ENCODE measurements at places on chromosomes 4 and X.

GRCh38 chrX:1390621-1391369, 1.1 kb downstream of the SLC25A6 start:
- no peak for DNase-seq

GRCh38 chr4:140947506-140947905, 185.8 kb downstream of the RNF150 start:
- DNase-seq: no peak

DNA sequence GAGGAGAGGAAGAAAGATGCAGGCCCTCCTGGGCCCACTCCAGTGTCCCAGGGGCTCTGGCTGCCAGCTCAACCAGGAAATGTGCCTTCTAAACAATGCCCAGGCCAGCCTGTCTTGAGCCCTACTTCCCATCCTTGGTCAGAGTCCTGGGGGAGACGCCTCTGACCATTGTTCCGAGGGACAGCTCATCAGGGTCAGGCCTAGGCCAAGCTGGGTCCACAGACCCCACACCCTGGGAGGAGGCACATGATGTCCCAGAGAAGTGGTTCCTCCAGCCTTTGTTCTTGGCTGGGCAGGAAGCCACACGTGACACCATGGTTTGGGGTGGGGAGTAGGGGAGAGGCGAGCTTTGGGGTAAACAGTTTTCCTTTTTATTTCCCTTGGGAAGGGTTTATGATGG, 102.5 kb downstream of the EFNB1 start:
- no peak for DNase-seq

GRCh38 chr4:2786794-2787229, 6.1 kb upstream of the SH3BP2 start:
- DNase-seq: no peak

DNA sequence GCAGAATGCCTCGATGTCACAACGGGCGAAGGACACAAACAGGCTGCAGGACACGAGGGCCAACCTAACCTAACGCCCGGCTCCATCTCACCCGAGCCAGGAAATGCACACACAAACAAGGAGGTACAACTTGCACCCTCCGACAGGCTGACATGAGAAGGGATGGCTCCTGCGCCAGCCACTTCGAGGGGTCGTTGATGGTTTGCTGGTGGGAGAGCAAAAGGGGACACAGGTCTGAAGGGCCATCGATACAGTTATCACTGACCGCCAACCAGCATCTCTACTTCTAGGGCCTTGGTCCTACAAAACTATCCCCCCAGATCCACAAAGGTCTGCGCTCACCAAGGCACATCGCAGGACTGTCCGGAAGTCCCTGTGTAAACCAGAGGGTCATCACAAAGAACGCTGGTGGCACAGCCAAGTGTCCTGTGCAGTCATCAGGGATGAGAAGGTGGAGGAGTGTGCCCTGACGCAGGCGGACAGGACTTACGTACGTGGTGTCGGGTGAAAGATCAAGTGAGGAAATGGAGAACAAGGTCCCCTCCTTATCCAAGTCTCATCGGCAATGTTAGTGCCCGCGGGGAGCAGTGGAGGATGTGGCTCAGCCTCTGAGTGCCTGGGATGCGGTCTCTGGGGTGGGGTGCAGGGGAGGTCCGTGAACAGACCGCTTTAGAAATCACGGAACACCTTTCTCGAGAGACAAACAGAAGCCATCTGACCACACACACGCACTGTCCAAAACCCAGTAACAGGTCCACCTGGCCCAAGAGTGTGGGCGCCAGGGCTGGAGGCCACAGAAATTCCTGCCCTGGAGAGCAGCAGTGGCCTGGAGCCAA, 7.0 kb downstream of the MXD4 start:
- DNase-seq: no peak

GRCh38 chr4:86924811-86925210, 10.0 kb upstream of the AFF1 start:
- no peak for DNase-seq

DNA sequence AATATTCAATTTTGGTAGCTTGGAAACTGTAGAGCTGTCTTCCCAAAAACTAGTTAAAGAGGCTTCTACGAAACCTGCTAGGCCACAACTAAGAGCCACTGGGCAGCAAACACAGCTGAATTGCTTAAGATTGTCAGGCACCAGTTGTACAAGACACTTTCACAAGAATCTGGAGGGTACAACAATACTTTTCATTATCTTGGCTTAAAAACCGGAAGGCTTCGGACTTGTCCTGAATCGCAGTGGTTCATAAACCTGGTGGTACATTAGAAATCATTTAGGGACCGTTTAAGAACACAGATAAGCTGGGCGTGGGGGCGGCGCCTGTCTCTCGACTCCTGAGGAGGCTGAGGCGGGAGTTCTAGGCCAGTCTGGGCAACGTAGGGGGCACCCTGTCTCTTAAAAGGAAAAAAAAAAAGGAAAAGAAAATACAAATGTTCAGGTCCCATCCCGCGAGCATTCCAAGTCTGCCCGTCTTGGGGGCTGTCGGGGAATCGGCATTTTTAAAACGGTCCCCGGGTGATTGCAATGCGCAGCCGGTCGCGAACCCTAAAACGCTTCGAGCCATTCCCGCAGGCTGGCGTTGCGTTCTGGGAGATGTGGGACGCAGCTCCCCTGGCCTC, 763 bp downstream of the PYURF start:
- no peak for DNase-seq

DNA sequence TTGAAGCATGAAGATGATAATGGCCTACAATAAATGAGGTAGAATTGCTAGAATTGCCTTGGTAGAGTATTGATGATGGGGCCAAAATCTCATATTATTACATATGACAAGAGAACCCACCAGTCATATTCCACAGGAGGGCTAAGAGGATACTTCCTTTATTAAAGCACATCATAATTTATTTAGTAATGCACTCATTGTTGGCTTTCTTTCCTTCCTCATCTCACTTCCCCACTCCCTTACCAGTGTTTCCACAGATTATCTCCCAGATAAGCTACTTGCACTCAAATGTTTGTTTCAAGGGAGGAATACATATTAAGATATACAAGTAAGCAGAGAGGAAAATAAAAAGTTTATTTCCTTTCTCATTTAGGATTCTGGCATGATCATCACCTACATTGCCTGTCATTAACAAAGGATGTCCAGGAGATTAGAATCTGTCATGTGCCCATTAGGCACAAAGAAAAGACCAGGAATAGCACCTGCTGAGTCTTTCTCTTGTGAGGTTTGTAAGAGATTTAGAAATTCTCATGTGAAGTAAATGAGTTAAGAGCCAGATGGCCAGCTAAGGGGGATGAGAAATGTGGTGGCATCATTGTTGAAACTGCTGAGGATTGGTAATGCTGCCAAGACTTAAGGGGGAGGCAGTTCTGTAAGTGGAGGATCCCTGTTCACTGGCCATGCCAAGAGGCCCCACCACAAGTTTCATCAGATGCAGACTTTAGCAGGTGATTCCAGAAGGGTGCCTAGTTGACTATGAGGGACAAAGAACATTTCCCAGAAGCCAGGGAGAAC, 52.4 kb upstream of the PRDM8 start:
- DNase-seq: no peak

DNA sequence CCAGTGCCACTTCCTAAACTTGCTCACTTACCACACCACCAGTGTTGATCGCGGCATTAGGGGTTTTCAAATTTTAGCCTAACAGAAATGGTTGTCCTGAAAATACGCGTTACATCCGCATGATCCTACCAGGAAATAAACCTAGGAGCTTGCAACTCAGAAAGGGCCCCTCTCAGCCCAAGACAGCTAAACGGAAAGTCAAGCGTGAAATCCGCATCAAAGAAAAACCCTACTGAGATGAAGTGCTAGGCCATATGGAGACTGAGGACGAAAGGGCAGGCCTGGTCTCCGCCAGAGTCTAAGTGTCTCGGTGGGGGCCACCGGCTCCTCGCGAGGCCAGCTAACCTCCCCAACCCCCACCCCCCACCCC, 626 bp downstream of the YTHDC1 start:
- no peak for DNase-seq

- DNase-seq: peak; percentile 25
Measured at GRCh38 chr4:7649741-7650531, 215.2 kb upstream of the PSAPL1 start.

- DNase-seq: no peak
Measured at GRCh38 chr4:23855912-23856605, 33.8 kb downstream of the PPARGC1A start.

DNA sequence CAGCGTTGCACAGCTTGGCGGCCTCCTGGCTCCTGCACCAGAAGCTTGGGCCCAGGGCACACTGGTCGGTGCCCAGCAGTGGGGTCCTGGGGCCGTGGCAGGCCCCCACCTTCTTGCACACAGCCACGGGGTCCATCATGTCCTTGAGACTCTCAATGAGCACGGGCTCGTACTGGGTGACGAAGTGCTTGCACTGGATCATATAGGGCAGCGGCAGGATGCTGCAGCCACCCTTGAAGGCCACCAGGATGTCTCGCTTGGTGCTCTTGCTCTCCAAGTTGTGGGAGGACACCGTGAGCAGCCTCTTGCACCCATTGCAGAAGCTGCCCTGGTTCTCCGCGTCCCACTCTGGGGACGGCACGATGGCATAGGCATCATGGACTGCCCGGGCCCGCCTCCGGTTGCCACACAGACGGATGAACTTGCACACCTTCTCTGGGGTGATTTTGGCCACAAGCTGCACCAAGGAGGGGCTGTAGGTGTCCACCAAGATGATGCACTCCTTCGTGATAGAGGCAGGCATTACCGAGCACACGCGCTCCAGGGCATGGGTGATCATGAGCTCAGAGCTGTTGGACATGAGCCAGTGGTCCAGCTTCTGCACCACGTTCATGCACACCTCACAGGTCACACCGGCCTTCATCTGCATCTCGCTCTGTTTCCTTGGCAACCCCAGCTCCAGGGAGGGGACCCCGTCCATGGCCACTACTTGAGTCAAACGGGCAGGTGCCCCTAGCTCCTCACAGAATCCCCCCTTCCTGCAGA, 1.2 kb downstream of the PSAPL1 start:
- DNase-seq: no peak

DNA sequence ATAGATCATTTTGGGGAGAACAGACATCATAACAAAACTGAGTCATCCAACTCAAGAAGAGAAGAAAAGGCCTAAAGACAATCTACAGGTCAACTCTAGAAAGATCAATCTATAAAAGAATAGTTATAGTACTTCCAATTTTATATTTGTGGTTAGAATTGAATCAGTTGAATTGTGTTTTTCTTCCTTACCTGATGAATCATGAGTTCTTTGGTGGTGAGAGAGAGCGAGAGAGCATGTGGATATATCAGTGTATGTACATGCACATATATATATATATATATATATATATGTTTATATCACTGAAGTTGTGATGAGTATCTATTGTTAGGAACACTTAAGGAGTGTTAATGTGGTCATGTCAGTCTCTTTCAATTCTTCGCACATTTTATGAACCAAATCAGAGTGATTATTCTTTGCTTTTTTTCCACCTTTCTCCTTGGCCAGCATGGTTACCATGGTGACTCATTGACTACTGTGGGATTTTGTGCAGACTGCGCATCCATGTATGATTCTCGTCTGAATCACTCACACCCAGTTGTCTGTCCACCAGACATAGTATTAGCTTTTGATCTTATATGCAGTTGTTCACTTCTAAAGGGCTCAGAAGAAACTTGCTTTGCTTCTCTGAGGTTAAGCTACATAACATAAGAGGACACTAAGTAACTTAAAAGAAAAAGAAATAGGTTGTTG, 90.4 kb upstream of the RAB40AL start:
- no peak for DNase-seq

- no peak for DNase-seq
Measured at GRCh38 chr4:164293743-164294142, 460.2 kb upstream of the SMIM31 start.

- no peak for DNase-seq
Measured at GRCh38 chrX:45479835-45480422, 279.3 kb upstream of the DIPK2B start.

GRCh38 chrX:150692296-150692695, 900 bp upstream of the MTMR1 start:
- no peak for DNase-seq

GRCh38 chr4:16728849-16729248, 169.6 kb downstream of the LDB2 start:
- DNase-seq: no peak

DNA sequence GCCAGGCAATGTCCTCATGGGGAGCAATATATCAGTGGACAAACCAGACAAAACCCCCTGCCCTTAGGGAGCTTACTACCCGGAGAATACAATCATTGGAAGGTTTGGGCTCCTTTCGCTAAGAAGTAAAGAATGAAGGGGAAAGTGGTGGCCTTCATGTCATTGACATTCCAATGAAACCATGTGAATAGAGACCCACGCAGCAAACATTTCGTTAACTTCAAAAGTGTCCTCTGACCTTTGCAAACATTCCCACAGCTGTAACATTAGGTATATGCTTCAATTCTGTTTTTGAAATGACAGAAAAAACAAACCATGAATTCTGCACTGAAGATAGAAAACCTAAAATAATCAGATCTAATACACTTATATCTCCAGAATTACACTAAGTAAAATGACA, 7.0 kb downstream of the ATP8A1 start:
- DNase-seq: no peak

GRCh38 chr4:141977433-141977832, 341.1 kb downstream of the IL15 start:
- DNase-seq: no peak

DNA sequence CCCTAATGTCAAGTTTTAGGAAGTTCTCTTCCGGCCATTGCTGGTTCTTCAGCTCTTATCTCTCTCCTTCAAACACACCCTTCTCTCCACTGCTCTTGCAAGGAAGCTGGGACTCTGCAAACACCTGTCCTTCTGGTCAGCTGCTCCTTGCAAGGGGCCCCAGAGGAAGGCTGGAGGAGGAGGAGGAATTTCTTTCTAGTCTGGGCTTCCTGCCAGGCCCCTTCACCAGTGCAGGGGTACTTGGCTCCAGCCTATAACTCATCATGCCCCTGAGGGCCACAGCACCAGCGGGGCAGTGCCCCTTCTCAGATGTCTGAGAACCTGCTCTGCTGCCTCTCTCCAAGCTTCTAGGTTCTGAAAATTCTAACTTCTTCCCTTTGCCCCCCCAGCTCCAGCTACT, 46.7 kb downstream of the REELD1 start:
- DNase-seq: no peak

DNA sequence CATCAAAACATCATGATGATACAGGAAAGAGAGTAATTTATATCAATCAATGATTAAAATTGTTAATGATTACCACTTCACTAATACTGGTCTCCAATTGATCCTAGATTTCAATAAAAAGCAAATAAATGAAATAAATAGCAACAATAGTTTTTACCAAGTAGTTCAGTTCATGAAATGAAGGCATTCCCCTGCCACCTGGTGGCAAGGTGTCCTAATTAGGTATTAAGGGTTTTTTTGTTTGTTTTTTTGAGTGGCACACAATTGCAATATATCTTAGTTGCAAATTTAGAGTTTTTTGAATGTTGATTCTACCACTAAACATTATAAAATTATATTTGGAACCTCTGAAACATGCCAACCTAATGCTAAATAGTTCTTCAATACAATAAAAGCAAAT, 157.4 kb upstream of the PDE5A start:
- no peak for DNase-seq

GRCh38 chr4:1331591-1332353, 15.2 kb upstream of the UVSSA start:
- DNase-seq: no peak

GRCh38 chr4:87241336-87241735, 20.9 kb upstream of the KLHL8 start:
- DNase-seq: no peak
